ENCODE measurements at places on chromosomes 2 and 18. TPM values are rescaled to one million over a fixed set of nuclear protein-coding genes. Genes with fewer than 3 reads are reported as not detected.

DNA sequence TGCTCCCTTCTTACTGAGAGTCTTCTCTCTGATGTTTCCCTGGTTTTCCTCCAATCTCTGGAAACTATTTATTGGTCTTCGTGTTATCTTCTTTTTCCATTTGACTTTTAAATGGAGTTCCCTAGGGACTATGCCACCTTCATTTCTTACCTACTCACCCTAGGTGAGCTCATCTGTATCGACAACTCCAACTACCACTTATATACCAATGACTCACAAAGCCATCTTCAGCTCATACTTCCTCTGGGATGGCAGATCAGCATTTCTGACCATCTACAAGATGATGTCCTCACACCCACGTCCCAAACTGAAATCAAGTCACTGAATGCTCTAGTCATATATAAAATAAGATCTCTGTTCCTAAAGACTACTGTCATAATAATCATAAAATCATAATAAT, 40.6 kb downstream of the CFAP210 start:
- no peak for DNase-seq

DNA sequence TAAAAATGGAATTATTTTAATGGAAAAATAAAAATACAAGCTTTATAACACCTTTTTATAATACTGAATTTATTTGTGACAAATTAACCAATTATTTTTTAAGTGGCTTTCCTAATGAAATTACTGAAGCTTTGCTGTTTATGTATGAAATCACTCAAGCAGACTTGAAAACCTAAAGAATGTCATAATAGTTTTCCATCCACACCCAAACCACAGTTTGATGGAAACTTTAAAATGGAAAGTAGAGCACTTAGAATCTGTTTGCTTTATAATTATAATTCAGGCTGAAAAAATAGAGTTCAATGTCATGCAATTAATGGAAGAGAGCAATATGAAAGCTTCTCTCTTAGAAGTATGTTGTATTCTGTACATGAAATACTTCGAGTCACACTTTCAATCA, 31.6 kb upstream of the WDR75 start:
- DNase-seq: peak; percentile 28

DNA sequence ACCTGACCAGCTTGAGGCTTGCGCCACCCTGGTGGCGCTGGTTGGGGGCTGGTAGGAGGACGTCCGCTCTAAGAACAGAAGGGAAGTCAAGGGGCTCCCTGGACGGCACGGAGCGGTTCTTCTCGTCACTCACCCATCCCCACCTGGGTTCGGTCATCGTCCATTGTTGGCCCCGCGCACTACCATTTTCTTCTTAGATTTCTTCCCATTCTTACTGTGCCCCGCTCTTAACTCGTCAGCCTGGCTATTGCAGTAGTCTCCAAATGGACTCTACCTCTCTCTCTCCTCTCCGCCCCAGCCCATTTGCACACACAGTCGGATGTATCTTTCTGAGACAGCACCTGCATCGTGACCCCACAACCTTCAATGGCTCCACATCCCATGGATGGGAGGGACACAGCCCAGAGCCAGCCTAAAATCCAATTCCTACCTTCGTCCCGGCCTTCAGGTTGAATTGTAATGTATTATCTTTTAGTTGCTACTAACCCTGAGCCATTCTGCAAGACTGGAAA, 814 bp upstream of the RAB1A start:
- DNase-seq: no peak

- no peak for DNase-seq
These were observed 37.5 kb upstream of the STK17B start for GRCh38 chr2:196208915-196209314.

- DNase-seq: peak; percentile 27
These were observed 86.2 kb downstream of the SMIM21 start for GRCh38 chr18:75341267-75341666.

DNA sequence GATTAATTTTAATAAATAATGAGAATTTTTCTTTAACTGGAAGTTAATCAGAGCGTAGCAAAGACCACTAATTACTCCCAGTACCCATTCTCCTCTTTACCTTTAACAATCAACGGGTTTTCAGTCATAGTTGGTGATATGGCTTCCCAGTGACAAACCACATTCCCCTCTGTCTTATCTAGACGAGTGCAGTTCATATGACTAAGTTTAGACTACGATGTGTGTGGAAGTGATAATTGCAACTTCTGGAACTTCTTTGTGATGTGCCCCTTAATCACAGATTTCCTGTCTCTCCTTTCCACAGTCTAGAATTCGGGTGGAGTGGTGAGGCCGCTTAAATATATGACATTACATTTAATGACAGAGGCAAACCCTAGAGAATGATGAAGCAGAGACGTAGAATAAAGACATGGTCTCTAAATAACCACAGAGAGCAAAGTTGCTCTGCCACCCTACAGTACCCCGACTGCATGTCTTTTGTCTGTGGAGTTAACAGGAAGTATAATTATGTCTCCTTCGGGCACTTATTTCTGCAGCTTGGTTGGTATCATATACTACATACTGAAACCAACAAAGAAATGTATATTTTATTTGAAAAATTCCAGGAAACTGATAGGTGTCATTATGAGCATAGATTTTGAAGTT, 693.3 kb upstream of the CDH7 start:
- DNase-seq: no peak

- DNase-seq: no peak
These were observed 20.2 kb downstream of the RUFY4 start for GRCh38 chr2:218089259-218089658.

DNA sequence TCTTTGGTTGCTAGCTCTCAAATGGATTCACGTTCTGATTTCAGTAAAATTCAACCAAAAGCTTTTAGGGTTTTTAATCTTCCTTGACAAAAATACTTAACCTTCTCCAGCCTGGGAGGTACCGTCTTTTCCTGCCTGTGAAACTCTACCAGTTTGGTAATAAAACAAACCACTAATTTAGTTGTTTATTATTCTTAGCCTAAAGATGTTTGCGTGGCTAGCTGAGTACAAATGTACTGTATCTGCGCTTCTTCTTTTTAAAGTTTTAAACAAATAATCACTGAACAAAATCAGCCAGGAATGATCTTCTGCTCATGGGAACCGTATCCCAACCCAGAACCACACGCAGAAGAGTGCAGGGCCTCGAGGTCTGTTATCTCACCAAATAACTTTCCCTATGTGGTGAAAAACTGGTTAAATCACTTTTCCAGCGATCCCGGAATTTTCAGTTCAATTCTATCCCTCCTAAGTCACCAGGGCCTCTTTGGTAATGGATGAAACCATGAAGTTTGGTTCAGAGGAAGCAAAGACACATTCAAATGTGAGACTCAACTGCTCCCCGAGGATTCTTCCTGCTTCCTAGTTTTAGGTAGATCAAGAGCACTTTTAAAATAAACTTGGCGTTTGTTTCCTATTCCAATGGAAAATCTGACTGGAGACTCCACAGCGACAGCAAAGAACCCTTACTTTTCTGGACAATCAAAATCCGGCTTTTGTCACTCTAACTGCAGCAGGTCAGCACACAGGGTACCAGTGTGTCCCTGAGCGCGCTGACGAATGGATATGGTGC, 36.1 kb downstream of the BCL2 start:
- no peak for DNase-seq

DNA sequence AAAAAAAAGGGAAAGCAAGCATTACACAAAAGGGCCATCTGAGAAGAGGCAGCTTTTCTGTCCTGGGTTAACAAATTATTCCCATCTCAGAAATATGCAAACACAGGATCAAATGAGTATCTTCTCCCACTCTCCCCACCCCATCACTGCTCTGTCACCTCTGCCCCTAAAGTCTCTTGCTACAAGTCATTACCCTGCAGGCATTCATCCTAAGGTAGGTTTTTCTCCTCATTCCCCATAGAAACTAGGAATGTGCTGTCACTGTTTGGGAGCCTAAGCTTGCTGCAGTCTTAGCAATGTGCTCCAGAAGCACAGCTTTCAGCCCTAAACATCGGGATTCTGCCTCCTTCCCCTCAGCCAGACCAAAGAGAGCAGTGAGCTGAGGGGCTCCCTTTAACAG, 3.6 kb downstream of the LRRTM1 start:
- DNase-seq: no peak

DNA sequence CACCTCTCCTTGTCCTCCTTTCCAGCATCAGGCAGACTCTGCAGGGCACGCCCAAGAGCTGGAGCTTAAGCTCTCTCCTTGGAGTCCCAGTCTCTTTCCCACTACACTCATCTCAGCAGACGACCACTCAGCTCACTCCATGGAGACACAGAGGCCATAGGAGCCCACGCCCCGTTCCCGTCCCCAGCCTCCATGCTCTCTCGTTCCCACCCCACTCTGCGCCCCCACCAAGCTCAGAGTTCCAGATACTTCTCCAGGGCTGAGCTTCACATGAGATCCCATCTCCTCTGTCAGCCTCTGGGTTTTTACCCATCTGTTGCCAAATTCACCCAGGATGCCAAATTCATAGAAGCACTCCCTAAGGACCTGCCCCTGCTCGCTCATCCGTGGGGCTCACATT, 87.3 kb downstream of the MALT1 start:
- DNase-seq: peak; percentile 19

- DNase-seq: no peak
These were observed 86.1 kb upstream of the SRD5A2 start for GRCh38 chr2:31666878-31667277.

DNA sequence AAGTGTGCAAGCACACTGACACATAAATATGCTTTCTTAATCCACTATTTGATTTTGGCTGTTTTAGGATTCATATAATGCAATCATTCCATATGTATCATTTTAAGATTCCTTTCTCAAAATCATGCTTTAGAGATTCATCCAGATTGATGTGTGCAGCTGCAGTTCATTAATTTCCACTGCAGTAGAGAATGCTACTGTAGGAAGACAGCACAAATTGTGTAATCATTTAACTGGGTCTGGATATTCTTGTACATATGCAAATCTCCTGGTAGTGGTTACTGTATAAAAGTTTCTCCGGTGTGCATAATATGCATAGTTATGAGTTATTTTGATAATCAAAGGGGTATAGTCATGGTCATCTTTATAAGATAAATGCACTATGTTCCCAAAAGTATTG, 502.5 kb upstream of the ACVR2A start:
- DNase-seq: no peak

- DNase-seq: no peak
These were observed 1.2 kb downstream of the ACMSD start for GRCh38 chr2:134839649-134840048.

- no peak for DNase-seq
These were observed 441.8 kb downstream of the ZEB2 start for GRCh38 chr2:144078106-144078505.

DNA sequence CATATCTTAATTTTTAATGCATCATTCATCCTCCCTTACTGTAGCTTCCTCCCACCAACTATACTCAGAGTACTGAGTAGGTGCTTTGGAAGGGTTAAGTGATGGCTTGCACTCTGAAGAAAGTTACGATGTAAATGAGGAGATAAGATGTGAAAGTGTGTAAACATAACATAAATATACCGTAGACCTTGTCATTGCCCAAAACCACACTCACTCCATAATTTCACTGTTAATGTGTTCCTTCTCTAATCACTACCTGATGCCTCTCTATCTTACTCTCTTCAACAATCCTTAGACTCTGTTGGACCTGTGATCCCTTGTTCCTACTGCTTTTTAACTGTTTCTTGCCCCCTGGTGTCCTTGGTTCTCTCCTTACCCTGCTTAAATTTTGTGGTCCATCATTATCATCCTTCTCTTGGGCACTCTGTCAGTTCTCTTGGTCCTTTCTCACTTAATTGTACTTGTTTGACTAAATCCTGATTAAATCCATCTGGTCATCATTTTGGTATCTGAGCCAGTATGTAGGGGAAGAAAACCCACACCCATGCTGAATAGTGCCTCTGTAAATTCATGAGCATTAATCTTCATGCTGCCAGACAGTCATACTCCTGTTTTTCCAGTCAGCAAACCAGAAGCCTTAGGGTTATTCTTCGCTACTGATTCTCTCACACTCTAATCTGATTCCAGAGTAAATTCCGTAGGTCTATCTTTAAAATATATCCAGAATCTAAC, 45.0 kb downstream of the PMS1 start:
- DNase-seq: no peak

GRCh38 chr2:175151791-175152190, 16.2 kb downstream of the ATF2 start:
- DNase-seq: no peak

DNA sequence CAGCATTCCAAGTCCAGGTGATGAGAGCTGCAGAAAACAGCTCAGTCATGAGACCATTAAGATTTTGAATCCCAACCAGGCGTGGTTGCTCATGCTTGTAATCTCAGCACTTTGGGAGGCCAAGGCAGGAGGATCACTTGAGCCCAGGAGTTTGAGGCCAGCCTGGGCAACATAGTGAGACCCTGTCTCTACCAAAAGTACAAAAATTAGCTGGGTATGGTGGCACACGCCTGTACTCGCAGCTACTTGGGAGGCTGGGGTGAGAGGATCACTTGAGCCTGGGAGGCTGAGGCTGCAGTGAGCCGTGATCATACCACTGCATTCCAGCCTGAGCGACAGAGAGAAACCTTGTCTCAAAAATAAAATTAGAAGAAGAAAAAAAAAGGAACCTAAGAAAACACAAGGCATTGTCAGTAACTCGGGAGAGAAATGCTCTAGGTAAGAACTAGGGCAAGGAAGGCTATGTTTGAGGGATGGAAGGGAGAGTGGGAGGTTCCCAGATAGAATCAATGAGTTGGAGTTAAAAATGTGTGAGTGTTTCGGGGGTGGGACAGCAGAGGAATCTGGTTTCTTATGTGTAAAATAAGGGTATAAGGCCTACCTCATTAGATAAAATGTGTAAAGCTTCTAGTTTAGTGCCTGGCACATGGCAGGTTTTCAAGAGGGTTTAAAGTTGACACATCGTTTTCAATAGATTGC, 23.3 kb upstream of the MTA3 start:
- no peak for DNase-seq

DNA sequence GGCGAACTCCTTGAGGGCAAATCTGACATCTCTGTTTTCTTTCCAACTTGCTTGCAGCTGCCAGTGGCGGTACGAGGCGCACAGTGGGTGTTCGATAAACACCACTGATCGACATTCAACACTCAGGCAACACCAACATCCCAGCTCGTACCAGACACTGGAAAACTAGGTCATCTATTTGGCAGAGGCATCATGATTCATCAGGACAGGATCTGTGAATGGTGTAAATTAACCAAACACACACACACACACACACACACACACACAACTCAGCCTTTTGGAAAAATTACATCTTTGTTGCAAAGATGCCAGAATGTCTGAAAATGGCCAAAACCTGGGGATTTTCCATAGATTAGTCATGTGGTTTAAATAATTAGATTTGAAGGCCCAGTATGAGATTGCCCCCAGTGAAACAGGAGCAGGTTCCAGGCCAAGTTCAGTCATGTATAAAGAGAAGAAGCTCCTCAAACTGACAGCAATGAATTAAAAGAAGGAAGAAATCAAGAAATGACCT, 150.5 kb upstream of the NCKAP5 start:
- DNase-seq: peak; percentile 94

Gene AFF3
- 2.6 TPM for total RNA-seq

Gene MEX3C
- total RNA-seq: 45.6 TPM

Gene CCDC74A
- total RNA-seq: 10.4 TPM

Gene PPP4R3B
- total RNA-seq: 21.2 TPM

Gene IL1RL2
- not detected for total RNA-seq

Gene CD226
- total RNA-seq: 0.10 TPM

Gene HNMT
- 9.8 TPM for total RNA-seq

Gene DLGAP1
- not detected for total RNA-seq

Gene DSEL
- 40.3 TPM for total RNA-seq

Gene MOGAT1
- total RNA-seq: not detected

Gene PIEZO2
- total RNA-seq: 11.7 TPM

Gene FEV
- total RNA-seq: not detected

Gene SDC1
- total RNA-seq: 83.3 TPM

Gene IKZF2
- 8.3 TPM for total RNA-seq

Gene ATP6V1C2
- total RNA-seq: not detected

Gene COL5A2
- 131 TPM for total RNA-seq

Gene SERPINB13
- total RNA-seq: not detected

Gene PFN4
- total RNA-seq: 0.12 TPM

Gene HOXD8
- total RNA-seq: 0.49 TPM
